ENCODE measurements at places on chromosomes 16 and 17. TPM values are rescaled to one million over a fixed set of nuclear protein-coding genes. Genes with fewer than 3 reads are reported as not detected.

ETV4 gene
- total RNA-seq, result 2.2 TPM

DNA sequence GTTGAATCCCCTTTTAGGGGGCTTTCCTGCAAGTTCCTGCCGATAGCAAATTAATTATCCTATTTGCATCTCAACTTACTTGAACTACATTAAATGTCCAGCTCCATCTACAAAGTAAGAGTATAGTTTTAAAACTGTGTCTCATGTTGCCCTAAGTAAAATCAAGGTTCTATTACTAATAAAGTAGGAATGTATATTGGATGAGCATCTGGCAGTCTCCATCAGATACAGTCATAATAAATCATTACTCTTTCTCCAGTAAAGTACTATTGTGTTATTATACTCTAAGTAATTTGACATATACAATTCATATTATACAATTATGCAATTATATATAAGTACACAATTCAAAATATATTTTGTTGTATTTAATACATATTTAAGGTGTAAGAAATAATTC lies 249.3 kb downstream of the CEP112 start:
- DNase-seq, result no peak

HEATR9 gene
- not detected for total RNA-seq

DNA sequence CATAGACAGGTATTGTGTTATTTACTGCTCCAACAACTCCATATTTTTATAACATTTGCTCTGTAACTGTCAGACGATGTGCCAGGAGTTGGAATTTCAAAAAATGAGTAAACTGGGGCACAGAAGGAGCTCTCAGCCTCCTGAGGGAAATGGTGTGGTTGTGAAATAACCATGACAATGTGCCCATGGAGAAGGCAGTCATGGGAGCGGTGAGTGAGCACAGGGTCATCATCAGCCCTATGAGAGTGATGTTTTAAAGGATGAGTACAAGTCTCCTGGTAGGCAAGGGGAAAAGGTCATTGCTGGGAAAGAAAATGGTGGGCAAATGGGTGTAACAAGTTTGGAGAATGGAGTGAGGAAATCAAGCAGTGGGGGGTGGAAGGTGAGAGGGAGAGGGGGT lies 115.0 kb upstream of the SEC14L1 start:
- no peak for DNase-seq

- no peak for DNase-seq
Measured at GRCh38 chr16:57089406-57089805, 3.0 kb upstream of the CPNE2 start.

DNA sequence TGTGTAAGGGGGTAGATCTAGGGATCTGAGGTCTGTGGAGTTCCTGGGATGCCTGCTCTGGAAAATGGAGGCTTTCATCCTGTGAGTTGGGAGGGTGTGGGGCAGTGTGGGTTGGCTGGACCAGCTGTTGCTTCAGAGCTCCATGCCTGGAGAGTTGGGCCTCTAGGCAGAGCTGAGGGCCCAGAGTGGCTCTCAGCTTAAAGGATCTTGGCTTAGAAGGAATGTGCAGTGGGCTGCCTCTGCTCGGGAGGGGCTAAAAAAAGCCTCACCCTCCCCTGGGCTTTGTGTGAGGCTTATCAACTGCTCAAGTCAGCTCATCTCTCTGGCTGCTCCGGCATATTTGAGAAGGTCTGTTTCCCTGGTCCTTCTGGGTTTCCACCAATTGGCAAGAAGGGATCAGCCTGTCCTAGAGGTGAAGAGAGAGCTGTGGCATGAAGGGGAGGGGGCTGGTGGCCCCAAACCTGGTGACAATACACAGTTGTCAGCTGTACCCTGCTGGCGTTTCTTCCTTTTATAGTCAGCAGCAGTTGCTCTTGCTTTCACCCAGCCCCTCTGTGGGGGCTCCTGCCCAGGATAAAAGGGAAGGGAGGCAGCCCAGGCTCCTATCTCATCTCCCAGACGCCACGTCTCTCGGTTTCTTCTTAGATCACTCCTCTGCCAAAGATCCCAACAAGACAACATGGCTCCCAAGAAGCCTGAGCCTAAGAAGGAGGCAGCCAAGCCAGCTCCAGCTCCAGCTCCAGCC lies at the start of gene MYL4:
TSS of gene MYL4 (plus strand) at position 605 of the 745 bp plus-strand sequence. CDS start at position 680, 75 bp downstream.
- no peak for DNase-seq

HS3ST4 gene
- total RNA-seq, result not detected

- DNase-seq, result no peak
Measured at GRCh38 chr17:49401971-49402611, 12.6 kb downstream of the PHB1 start.

DNA sequence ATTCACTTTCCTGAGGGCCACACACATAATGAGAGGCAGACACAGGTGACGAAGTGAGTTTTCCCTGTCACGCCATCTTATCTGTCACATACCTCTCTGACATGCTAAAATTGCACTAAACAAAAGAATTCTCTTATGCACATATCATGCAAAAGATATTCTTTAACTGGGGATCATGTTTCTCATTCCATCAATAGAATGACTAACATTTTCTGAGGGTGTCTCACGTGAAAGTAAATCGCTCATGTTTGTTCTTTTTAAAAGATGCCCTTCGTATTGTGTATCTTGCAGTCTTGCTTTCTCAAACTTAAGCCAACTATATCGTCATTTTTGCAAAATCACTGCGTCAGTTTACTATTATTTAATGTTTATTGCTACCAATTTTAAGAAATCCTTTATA lies 306.4 kb downstream of the WWOX start:
- DNase-seq, result no peak

MT1M gene
- 0.48 TPM for total RNA-seq

GRCh38 chr16:68948230-68948910 lies 105.0 kb downstream of the TANGO6 start:
- no peak for DNase-seq

ADAD2 gene
- total RNA-seq, result not detected

DNA sequence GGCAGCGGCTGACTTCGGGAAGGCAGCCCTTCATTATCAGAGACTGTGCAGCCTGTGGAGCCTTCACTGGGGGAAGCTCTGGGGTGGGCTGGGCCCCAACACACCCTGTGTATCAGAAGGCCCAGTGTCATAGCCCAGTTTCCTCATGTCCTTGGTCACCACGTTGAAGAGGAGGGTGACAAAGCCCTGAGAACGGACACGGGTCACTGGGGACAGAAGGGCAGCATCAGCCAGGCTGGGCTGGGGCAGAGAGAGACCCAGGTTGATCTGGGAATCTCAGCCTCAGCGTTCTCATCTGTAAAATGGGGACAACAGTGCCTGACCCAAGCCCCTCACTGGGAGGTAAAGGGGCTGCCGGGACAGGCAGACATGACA lies 19.3 kb downstream of the B9D1 start:
- no peak for DNase-seq

GRCh38 chr16:57826706-57827625 lies 24.7 kb upstream of the KIFC3 start:
- DNase-seq, result no peak

PYY gene
- not detected for total RNA-seq

Measured in activated T-cell treated with anti-CD3 and anti-CD28 coated beads, Interleukin-2, amount 50 U/mL, for 4 hours (primary cell).